KBM-7 (cell line): ENCODE measurements at places on chromosomes 6 and 20.

DNA sequence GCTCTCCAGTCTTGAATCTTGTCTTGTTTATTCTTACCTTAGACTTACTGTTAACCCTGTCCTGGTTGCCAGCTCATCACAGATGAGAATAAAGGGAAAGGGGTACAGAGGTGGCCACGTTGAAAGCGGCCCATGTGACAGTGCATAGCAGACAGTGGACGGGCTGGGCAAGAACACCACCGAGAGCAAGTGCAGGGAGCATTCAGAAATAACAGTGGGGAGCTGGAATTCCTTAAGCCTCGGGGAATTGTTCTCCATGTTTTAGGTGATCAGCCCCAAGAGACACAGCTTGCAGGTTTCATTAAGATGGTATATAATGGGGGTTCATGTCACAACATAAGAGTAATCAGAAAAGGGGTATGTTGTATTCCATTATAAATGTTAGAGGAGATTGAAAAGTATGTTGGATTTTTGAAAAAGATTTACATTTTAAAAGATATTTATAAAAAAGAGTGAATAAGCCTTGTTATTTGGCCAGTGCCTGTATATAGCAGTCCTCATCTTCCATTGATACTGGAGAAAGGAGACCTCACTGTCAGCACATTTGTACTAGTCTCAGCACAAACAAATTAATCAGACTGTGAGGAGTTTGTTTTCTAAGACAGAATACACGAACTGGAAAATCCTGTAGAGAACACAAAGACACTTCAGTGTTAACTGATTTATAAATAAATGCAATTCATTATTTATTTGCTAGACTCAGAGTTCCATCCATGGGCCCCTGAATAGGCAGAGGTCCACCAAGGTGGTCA lies 35.4 kb downstream of the VAPB start:
- DNase-seq, result no peak

- DNase-seq, result no peak
Measured at GRCh38 chr20:51528263-51529027, 14.1 kb downstream of the NFATC2 start.

GRCh38 chr6:26120807-26121140 lies 33.5 kb downstream of the HFE start:
- DNase-seq, result no peak

DNA sequence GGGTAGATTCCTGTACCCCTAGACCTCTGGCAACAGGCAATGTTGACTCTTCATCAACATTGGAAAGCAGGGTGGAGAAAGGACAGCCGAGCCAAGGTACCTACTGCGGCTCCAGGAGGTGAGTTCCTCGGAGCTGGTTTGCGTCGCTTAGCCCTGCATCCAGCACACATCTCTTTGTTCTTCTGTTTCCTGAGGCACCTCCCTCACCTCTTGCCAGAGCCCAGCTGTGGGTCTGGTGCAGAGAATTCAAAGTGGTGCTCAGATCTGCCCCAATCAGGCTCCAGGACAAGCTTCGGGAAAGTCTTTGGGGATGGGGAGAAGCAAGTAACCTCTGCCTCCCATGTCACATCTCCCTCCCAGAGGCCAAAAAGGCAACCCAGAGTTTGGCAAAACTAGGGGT lies 2.2 kb downstream of the KCNG1 start:
- DNase-seq, result no peak

- no peak for DNase-seq
Measured at GRCh38 chr20:61925555-61926252, 140.0 kb downstream of the TAF4 start.
